ENCODE measurements at places on chromosomes 1 and 21.
A peak's percentile ranks its signal among the peaks of the same experiment; 100 is the strongest.

GRCh38 chr1:171588230-171588629 lies 33.8 kb upstream of the MYOCOS start:
- no peak for DNase-seq

DNA sequence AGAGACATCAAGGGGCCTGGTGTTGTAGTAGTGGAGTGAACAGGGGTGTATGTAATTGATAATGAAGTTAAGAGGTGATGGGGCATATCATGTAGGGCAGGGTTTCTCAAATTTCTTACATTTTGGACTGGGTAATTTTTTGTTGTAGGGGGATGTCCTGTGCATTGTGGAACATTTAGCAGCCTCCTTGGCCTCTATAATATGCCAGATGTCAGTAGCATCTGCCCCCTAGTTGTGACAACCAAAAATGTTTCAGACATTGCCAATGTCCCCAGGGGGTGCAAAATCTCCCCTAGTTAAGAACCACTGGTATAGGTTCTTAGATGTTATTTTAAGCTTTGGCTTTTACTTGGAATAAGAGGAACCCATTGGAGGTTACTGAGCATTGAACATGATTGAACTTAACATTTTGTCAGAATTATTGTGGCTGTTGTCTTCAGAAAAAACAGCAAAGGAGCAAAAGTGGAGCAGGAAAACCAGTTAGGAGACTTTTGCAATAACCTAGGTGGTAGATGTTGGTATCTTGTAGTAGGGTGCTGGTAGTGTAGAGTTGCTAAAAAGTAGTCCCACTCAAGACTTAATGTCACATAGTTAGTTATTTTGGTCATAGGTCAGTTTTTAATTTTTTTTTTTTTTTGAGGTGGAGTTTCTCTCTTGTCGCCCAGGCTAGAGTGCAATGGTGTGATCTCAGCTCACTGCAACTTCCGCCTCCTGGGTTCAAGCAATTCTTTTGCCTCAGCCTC lies 6.2 kb downstream of the ZNF326 start:
- DNase-seq = no peak

DNA sequence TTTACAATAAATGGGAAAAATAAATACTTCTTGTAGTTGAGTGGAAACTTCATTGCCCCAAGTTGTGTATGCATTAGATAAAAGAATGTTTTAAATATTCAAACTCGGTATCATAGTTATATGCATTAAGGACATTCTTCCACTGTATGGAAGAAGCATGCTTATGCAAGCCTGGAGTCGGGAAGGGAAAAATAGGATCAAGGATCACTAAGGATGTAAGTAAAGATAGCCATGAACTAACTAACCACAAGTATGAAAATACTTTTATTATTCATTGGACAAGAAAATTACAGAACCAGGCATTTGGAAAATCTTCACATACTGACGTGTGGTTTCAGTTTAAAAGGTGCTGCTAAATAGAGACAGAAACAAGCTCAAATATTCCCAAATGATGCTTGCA lies 26.9 kb upstream of the DPYD start:
- no peak for DNase-seq

DNA sequence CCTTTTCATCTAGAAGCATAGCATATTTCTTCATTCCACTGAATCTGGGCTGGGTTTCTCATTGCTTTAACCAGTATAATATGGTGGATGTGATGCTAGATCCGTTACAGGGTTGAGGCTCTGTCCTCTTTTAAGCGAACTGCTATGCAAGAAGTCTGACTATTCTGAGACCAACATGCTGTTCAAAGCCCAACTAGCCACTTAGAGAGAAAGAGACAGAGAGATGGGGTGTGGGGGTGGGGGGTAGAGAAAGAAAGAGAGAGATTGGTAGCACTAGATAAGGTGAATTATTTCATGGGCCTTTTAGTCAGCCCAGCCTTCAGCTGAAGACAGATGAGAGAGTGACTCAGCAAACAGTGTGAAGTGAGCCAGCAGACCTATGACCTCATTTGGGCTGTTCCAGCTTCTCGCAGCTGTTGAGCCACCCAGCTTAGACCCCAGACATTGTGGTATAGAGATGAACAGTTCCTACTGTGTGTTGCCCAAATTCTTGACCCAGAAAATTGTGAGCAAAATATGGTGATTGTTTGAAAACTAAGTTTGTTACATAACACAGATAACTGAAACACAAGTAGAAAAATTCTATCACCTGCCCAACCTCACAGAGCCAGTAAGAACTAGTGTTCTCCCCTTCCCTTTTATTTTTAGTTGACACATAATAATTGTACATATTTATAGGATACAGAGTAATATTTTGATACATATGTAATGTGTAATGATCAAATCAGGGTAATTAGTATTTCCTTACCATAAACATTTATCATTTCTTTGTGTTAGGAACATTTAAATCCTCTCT lies 40.7 kb upstream of the PRKACB start:
- DNase-seq = no peak

- DNase-seq = no peak
Observed at GRCh38 chr1:217342105-217342504, 288.8 kb downstream of the GPATCH2 start.

DNA sequence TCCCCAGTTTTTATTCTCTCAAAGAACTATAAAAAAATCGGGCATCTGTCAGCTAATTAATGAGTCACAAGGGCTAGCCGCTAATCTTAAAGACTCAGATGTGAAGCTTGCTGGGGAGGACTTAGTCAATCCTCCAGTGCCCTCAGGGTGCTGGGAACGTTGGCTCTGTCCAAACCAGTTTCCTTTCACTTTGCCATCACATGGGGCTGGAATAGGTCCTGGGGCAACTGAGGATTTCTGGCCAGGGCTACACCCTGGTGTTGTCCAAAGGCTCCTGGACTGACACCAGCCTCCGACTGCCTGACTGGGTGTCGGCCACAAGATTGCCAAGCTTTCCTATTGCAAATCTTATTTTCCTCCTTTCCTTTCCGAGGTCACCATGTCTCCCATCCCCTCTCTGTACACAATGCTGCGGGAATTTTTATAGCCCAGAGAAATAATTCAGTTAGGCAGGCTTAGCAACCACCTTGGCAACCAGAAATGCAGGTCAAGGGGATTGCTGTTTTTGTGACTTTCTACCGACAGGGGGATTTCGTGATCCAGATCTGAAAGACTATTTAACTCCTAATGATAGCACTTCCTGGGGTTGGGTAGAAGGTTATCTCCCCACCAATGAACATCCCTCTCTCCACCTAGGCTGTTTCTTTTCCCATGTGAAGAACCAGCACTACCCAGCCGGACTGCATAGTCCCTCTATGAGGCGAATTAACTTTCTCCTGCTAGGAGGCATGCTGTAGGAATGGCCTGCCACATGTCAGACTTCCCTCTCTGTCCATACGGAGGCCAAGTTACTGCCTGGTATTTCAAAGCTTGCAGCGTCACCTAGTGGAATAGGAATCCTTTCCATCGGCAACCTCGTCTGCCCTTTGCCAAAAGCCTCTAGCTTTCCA lies 29.9 kb upstream of the CTBS start:
- no peak for DNase-seq

GRCh38 chr1:106908689-106909088 lies 147.8 kb upstream of the PRMT6 start:
- DNase-seq = no peak

- no peak for DNase-seq
Observed at GRCh38 chr1:17091252-17091651, 28.0 kb downstream of the PADI2 start.

GRCh38 chr1:151058692-151059091 lies 730 bp downstream of the CDC42SE1 start:
- no peak for DNase-seq

- DNase-seq = no peak
Observed at GRCh38 chr1:33784876-33785275, 79.0 kb upstream of the HMGB4 start.

DNA sequence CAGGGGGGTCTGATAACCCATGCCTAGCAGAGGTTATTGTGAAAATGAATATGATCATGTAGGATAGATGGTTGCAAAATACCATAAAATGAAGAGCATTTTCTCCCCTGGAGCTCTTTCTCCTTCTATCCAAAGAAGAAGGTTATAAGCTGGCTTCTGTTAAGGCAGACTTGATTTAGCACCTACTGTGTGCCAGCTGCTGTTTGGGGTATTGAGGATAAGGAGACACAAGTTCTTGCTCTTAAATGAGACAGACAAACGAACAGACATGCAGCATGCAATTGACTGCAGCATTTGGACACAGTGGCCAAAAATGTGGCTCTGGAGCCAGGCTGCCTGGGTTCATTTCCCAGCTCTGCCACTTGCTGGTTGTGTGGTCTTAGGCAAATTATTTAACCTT lies 39.8 kb upstream of the ID3 start:
- DNase-seq = no peak

- no peak for DNase-seq
Observed at GRCh38 chr1:214002060-214002459, 14.3 kb downstream of the PROX1 start.

- DNase-seq = no peak
Observed at GRCh38 chr1:43979528-43980254, 681 bp downstream of the B4GALT2 start.

DNA sequence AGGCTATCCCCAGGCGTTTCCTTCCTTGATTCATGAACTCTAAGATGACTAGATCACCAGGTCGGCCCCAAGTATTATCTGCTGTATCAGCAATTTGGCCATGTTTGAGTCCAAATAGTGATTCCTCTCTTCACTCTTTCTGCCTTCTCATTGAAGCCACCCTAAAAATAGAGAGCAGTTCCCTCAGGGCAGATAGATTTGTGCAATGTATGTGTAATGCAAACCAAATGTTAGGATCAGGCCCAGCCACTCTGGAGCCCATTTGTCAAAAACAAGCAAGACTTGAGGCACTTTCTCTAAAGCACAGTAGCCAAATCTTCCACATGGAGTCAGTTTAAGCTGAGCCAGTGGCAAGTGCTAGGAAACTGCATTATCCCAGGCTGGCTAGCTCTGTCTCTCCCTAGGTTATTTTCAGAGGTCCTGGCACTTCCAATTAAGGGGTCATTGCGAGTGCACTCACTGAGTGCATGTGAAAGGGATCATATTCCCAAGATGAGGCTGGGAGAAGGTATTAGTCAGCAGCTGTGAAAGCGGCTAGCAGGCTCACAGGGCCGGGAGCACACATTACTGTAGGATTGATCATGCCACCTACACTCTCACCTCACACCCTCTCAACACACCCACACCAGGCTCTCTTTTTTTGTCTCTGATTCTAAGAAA lies 97.9 kb upstream of the RAB3GAP2 start:
- no peak for DNase-seq

DNA sequence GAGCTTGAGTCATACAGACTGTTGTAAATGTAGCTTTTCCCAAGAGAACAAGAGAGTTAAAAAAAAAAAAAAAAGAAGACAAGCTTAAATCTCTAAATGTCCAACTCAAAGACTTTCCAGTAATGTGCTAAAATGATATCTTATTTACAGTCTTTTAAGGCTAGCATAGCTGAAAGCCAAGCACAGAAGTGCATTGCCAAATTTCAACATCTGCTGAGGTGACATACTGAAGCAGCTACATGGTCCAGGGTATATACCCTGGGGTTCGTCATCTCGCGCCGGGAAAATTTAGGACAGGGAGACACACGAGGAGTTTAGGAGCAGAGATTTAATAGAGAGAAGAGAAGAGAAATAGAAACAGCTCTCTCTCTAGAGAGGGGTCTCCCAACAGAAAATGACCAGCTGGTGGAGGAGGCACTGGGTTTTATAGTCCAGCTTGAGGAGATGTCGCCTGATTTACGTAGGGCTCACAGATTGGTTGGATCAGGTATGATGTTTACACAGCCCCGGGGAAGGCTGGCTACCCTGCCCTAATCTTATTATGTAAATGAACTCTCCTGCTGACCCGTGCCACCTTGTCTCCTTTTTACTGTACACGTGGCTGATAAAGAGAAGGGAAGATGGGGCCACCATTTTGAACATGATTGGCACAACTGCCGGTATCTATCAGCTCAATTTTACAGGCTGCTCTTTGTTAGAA lies 172.7 kb downstream of the TRIM33 start:
- no peak for DNase-seq

DNA sequence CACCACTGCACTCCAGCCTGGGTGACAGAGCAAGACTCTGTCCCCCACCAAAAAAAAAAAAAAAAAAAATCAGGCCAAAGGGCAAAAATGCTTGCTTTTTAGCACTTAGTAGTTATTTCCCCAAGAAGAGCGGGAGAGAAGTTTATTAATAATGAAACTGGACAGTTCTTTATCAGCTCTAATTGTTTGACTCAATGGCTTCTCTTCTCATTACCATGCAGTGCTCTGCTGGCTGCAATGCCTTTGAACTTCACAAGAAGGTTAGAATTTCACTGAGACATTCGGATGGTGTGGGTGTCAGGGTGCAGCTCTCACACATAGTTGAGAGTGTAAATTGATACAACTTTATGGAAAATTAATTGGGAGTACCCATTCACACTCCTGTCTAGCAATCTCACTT lies 63.7 kb downstream of the EDARADD start:
- DNase-seq = no peak

GRCh38 chr1:209755926-209756614 lies at the start of gene TRAF3IP3:
Gene TRAF3IP3, plus strand, starts transcription at chr1:209756053. Its CDS starts 3,987 bp downstream, at chr1:209760040.
- DNase-seq = peak; percentile 55

GRCh38 chr21:34704119-34704518 lies 35.3 kb downstream of the CLIC6 start:
- no peak for DNase-seq

GRCh38 chr1:95039360-95040031 lies 33.3 kb downstream of the ALG14 start:
- DNase-seq = no peak

GRCh38 chr1:83741348-83741747 lies 257.6 kb downstream of the TTLL7 start:
- no peak for DNase-seq

DNA sequence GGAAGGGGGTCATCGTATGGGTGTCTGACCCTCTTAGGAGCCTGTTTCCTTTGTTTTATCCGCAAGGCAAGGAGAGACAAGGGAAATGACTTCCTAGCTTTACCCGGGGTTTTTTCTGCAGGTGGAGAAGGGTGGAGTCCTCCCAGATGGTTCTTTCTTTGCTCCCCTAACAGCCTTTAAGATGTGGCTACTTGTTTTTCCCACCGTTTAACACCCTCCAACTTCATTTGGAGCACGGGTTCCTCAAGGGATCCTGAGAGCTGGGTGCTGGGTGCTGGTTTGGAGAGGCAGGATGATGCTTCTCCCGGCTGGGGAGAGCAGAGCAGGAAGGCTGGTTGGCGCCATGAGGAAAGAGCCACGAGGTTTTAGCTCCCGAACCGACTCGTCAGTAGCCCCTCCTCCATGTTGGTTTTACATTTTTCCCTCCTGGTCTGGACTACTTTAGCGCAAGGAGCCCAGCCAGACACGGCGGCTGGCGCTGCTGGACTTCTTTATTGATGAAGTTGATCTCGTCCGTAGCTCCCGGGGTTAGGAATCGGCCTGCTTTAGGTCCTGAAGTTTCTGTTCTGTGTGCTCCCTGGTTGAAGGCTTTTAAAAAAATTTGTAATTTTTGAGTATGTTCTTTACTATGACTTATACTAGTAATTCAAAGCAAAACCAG lies 1.4 kb downstream of the UCK2 start:
- no peak for DNase-seq

- DNase-seq = no peak
Observed at GRCh38 chr1:30746212-30747032, 11.2 kb downstream of the LAPTM5 start.

DNA sequence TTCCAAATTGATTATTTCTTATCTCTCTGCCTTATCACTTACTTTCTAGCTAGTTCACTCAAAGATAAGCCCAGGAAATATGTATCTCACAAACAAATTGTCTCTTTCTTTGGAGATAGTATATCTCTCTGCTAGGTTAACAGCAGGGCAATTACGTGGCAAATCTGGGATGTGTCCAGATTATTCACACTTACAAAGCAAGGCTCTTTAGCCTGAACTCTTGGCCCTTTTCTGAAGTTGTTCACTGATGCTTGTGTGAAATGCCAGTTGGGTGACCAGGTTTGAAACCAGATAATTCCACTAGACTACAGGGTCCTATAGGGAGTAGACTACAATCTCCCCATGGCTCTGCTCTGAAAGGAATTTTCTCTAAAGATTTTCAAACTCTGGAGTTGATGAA lies 30.8 kb upstream of the FAM78B start:
- DNase-seq = no peak

All from T-helper 9 cell (primary cell).